H4 (cell line): ENCODE measurements at places on chromosomes 5 and 9.

DNA sequence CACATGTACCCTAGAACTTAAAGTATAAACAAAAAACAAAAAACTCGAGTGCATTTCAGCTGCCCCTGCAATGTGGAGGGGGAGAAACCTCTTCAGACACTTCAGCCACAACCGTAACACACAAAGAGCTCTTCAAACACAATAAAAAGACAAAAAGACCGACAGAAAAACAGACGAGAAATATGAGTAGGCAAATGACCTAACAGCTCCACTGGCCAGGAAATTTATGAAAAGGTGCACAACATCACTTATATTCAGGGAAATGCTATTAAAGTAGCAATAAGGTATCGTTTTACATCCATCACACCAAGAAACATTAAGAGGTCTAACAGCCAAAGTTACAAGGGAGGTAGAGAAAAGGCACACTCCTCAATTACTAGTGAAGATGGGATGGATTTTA lies 6.2 kb downstream of the ZBED3 start:
- DNase-seq: no peak

DNA sequence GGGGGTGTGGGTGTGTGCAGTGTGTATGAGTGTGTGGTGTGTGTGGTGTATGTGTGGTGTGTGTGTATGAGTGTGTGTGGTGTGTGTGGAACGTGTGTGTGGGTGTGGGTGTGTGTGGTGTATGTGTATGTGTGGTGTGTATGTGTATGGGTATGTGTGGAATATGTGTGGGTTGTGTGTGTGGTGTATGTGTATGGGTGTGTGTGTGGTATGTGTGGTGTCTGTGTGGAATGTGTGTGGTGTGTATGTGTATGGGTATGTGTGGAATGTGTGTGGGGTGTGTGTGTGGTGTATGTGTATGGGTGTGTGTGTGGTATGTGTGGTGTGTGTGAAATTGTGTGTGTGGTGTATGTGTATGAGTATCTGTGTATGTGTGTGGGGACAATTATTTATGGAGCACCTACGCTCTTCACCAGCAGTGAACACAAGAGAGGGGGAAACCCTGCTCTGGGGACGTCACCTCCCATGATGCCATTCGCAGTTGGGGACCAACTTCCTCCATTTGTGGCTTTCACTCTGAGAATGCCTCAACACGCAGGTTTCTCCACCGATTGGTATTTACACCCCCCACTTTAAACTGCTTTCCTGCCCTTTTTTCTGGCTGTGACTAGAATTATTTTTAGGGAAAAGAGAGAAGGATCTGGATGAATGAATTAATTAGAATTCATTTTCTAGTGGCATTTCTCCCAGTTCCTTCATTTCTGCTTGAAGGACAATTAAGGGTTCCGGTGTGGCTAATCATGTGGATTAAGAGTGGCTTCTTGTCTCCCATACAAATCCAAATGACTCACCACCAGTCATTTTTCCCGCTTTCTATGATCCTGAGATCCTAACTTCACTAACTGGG lies 238.1 kb downstream of the ROR2 start:
- DNase-seq: peak; percentile 14

GRCh38 chr9:92965061-92965758 lies 17.9 kb downstream of the FGD3 start:
- DNase-seq: no peak

DNA sequence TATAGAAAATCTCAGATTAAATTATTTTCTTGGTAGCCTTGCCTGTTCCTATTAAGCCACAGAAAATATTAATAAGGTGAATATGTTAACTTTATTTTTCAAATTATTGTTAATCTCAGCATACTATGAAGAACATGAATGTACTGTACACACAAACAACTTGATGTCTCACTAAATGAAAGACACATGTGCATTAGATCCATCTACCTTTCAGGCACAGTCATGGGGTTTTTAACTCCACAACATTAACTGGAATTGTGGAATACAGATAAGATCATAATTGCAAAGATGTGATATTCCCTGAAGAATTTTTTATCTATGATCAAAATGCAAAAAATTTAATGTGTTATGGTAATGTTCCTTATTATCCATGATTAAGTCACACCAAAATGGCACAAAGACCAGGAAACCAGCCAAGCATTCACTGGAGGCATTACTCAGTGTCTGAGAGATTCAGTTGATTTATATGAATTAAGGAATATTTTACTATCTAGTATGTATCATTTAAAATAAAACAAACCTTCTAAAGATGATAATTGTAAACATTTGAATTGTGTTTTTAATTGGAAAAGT lies 150.0 kb upstream of the VCAN start:
- DNase-seq: no peak

DNA sequence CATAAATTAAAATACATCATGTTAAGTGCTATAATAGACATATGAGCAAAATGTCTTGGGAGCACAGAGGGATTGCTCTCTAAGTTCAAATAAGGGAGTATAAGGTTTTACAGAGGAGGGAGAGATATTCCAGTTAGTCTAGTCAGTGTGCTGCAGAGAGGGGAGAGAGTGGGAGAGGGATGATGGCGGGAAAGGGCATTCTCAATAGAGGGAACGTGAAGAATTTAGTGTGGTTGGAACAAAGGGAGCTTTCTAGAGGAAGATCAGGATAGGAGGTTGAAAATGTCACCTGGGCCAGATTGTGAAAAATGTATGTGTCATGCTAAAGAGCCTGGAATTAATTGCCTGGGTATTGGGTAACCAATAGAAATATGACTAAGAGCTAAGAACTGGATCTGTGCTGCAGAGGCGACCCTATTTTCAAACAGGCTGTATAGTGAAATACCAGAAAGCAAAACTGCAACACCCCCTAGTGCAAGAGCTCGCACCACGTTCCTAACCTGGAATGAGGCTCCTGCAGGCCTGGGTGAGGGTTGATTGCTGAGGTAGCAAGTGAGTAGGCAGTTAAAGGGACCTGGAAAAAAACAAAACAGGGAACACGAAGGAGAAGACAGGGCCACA lies 791.8 kb upstream of the C9orf72 start:
- peak; percentile 14 for DNase-seq

DNA sequence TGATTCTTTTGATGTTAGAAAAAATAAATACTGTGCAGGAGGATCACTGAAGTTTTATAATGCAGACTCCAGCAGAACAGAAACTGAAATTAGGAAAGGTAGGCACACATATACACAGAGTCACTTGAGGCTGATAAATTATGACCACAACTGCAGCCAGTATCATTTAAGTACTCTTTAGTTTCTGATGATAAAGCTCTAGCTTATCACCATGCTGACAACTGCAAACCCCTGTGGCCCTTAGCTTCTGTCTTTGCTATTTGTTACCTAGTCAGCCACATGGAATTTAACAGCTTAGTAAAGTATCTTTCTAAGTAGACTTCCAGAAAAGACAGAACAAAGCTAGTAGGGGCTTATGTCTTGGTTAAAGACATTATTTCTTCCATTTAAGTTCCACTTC lies 734.8 kb upstream of the CDH6 start:
- no peak for DNase-seq

- peak; percentile 70 for DNase-seq
Observed at GRCh38 chr9:73137286-73137899, 14.3 kb upstream of the ANXA1 start.

DNA sequence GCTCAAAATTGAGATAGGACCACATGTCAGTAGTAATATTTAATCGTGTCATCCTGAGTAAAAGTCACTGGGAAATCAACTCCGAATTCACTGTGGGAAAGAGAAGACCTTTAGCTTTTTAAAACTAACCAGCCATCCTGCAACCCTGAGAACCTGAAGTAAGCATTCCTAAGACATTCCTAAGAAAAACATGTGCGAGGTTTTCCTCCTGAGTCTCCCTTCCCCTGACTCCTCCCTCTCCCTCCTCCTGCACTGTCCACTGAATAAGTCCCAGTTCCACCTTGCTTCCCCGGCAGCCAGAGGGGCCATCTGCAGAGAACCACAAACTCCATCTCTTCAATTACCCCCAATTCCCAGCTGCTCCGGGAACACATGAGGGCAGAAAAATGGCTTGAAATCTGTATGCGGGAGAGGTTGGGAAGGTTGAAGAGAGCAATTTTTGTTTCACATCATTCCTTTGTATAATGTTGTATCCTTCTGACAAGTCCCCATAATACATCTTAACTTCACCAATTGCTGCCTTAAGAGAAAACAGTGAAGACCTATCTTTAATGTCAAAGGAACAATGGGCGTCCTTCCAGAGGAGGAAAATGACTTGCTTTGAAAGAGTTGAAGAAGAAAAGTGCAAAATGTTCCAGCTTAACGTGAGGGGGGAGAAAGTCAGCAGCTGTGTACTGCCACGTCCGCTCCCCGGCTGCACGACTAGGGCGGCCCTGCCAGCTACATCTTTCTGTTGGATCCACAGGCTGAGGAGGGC lies 186.3 kb downstream of the ZNF462 start:
- DNase-seq: no peak

GRCh38 chr5:153573326-153574033 lies 83.0 kb downstream of the GRIA1 start:
- DNase-seq: no peak

- DNase-seq: no peak
Observed at GRCh38 chr9:117869712-117870111, 165.5 kb downstream of the TLR4 start.

DNA sequence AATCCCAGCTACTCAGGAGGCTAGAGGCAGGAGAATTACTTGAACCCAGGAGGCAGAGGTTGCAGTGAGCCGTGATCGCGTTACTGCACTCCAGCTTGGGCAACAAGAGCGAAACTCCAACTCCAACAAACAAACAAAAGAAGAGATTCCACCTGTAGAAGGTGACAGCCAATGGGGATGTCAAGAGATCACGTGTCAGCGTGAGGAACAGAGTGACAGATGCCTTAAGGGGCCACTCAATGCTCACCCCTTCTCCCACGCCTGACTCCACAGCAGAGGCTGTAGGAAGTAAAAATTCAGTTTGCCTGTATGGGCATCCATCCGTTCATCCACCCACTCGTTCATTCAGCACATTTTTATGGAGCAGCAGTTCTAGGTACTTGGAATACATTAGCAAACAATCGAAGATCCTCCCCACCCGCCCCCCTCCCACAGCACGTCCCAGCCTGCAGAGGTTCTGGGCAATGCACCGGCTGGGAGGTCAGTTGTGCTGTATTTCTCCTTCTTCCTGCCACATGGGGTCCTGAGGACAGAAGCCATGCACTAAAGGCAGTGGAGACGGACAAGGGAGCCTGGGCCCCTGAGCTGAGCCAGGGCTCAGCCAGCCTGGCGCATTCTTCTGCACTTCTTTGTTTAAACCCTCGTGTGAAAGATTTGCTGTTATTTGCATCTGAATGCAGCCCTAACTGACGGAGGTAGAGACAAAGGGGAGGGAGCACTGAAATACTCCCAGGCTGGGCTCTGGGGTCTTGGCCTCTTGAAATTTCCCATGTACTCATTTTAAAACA lies 11.3 kb upstream of the RNF130 start:
- no peak for DNase-seq

- DNase-seq: no peak
Observed at GRCh38 chr9:15157381-15157780, 149.6 kb downstream of the TTC39B start.

DNA sequence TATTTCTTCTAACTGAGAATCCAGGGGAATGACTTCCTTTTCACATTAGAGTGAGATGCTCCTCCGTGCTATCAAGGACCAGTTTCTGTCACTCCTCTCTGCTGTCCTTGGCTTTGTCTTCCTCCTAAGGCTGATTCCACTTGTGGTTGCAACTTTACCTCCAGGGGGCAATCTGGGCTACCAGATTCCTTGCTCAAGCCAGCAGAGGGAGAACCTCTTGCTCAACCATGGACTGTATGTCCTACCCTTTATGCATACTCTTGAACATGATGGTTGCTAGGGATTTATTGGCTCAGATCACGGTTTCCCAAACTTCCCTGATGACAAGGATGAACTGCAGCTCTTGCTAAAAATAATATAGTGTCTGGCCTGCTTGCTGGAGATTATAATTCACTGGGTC lies 24.0 kb downstream of the NNT start:
- DNase-seq: peak; percentile 78

DNA sequence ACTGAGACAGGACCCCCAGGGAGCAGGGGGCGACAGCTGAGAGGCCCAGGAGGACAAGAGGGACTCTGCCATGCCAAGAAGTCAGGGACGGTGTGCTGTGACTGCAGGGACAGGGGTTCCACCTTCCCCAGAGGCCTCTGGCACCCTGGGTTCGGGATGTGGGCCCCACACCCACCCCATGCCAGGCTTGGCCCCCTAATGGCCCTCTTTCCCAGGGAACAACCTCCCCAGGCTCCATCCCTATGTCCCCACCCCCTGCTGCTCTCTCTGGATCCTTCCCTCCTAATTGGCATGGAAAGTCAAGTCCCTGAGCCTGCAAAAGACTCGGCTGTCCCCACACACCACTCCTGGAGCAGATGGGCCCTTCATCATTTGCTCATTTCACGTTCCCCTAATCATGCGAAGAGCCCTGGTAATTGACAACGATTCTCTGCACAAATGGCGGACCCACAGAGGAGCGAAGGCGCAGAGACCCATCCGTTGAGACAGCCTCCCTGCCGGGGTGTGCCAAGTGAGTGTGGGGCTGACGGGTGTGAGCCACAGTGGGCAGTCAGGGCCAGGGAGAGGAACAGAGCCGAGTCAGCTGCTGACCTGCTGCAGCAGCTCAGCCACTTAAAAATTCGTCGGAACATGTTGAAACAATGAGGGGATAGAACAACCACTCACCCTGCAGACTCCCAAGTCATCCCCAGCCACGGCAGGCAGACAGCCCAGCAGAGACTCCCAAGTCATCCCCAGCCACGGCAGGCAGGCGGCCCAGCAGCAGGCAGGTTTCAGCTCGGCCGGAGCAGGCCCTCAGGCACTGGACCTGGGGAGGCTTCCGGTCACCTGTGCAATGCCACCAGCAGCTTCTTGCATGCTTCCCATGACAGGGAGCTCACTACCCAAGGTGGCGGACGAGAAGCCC lies 109.0 kb downstream of the VAV2 start:
- DNase-seq: no peak

GRCh38 chr5:130529511-130530485 lies 625.5 kb downstream of the CHSY3 start:
- no peak for DNase-seq

DNA sequence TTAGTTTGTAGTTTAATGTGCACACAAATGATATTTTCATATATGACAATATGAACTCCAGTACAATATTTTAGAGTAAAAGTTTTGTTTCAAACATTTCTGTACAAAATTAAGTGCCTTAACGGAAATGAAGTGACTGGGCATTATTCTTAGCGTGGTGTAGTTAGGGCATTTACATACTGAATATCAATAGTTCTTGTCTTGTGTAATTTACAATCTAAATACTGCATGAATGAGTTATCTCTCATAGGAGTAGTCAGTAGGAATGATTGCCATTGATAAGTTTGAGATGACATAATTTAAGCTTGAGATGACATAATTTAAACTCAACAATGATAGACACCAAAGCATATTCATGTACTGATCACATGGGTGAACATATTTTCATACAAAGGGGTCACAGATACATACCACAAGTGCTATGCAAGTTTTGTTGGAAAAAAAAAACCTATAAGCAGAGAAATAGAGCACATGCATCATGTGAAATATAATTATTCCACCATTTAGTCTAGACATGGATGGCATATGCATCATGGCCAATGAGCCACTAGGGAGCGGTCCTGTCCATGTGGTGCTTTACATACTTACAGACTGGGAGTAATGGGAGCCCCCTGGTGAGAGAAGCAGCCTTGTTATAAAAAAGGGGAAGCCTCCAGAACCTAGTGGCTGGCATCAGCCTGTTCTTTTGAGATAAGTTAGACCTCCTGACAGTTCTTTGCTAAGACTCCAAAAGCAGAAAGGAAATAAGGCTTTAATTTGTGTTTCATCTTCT lies 1523.9 kb downstream of the MAT2B start:
- peak; percentile 76 for DNase-seq
